NK-92 treated with Interleukin-12 subunit alpha and Interleukin-12 subunit beta, amount 100 ng/mL, for 24 hours (cell line): ENCODE measurements at places on chromosomes 4 and X.

GRCh38 chrX:107504006-107504405 is 54.6 kb downstream of the FRMPD3 start:
- no peak for DNase-seq

DNA sequence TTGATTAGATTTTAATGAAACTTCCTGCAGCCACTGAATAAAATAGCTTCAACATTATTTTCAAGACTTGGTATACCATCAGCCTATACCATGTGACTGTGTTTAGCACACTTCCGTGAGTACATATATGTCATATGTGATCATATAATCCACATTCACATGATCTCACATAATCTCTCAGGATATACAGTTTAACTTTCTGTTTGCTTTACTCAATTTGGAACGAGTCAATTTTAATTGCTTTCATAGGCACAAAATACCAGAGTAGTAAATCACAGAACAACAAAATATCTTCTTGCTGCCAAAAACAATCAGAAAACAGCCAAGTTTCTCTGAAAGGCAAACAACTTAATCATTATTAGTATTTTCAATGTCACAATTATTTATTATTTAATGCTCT is 731.1 kb upstream of the DIAPH2 start:
- no peak for DNase-seq

GRCh38 chrX:82556588-82556987 is 951.5 kb upstream of the POU3F4 start:
- no peak for DNase-seq

GRCh38 chrX:31228909-31229308 is 157.1 kb upstream of the FTHL17 start:
- no peak for DNase-seq

GRCh38 chrX:46666831-46667230 is 92.1 kb downstream of the SLC9A7 start:
- no peak for DNase-seq

- DNase-seq = no peak
Observed at GRCh38 chr4:69713593-69713992, 46.8 kb downstream of the SULT1B1 start.

DNA sequence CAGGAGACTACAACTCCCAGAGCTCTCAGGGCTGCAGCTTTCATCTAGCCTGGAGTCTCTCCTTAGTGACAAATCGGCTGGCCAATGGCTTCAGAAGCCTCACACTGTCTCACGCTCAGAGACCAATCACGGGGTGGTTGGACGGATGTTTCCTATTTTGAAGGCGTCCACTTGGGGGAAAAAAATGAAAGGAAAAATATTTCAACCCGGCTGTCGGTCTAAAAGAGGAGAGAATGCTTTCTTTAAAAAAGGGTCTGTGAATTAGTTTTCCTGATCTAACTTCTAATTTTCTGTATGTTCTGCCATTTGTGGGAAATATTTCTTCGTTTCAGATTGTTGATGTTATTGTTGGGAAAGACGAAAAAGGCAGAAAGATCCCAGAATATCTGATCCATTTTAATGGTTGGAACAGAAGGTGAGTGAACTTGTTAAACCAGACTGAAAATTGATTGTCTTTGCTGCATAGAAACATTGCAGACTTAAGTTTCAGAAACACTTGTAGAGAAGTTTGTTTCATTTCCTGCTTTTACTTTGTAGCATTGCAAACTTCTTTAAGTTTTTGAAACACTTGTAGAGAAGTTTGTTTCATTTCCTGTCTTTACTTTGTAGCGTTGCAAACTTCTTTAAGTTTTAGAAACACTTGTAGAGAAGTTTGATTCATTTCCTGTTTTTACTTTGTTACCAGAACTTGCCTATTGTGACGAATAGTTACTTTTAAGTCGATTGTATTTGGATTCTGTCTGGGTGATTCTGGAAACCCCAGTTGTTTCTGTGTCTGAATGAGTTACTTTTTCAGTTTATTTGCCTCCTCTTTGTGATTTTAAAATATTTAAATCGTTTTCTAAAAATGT is 1.6 kb downstream of the MSL3 start:
- DNase-seq = peak; percentile 71

DNA sequence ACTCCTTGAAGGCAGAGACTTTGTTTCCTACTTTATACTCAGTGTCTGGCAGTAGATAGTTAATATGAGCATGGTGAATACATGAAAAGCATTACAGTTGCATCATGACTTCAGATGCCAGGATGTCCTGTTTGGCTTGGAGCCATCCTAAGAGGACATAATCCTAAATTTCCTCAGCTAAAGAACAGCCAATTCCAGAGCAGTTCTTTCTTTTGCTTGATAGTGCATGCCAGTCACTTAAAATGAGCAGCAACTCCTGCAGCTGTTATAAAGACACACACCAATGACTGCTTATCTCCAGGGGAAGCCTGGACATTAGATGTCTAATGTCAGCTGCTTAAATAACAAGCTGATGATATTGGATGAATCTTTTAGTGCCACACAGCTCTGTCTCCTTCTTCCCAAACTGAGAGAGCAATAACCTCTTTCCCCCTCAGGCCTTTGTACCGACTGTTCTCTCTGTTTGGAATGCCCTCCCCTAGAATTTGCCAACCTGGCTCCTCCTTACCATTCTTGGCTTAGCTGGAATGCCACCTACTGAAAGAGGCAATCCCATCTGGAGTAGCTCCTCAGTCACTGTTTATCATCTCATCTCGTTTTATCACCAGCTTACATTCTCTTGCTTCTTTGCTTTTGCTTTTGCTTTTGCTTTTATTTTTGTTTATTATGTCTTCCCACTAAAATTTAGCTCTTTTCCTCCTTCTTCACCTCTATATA is 100.8 kb upstream of the USP38 start:
- DNase-seq = no peak

DNA sequence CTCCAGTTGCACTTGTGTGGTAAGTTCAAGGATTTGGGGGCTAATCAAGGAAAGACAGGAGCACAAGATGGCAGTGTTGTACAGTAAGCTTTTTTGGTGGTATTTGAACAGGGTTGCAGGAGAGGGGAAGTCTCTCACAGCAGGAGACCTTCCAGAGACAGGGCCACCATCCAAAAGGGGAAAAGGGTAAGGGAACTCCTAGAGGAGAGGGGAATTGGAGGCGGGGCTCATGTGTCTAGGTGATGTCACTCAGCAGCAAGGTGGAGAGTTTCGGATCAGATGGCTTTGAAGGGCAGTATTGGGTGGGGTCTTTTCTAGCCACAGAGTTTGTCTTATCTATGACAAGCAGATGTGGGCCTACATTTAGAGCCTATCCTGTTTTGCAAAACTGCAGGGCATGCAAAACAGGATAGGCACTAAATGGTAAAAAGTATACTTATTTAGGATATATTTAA is 13.4 kb upstream of the RNF175 start:
- no peak for DNase-seq

- DNase-seq = no peak
Observed at GRCh38 chr4:180695851-180696250, 1547.4 kb upstream of the TENM3 start.

- no peak for DNase-seq
Observed at GRCh38 chrX:133437356-133437755, 22.1 kb upstream of the GPC4 start.

DNA sequence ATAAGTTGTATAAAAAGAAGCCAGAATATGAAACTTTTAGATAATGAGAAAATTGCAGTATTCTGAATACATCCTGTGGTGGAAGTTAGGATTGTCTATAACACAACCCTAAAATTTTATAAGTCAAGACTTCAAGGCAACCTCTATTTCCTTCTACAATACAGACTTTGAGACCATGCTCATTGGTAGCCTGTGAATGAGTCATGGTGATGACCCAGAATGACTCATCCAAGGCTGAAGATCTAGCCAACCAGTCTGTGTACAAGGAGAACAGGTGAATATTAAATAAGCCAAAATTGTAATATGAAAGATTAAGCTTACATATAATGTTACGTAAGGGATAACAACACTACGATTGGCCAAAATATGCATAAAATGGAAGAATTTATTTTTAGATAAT is 475.9 kb upstream of the GALNT7 start:
- DNase-seq = no peak

- DNase-seq = no peak
Observed at GRCh38 chr4:176422001-176422400, 102.2 kb downstream of the SPCS3 start.

DNA sequence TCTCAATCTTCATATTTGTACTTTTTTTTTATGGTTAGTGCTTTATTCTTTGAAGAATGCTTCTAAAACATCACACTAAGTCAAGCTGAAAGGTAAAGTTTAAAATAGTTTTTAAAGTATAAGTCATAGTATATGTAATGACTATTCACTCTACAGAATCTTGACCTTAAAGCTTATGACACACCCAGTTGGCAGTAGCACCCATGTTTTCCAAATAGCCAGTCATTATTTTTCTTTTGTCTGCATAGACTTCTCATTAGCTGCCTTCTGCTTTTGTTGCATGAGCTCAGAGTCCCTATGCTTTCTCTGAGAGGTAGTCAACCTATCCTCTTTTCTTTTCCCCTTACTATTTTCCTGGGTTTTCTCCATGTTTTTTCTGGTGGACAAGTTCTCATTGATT is 231.5 kb downstream of the PCDH18 start:
- DNase-seq = no peak
